Muscle of leg (tissue), 16 donors: ENCODE measurements at places on chromosomes 3 and 15. TPM values are rescaled to one million over a fixed set of nuclear protein-coding genes. Genes with fewer than 3 reads are reported as not detected.

GRCh38 chr3:47065681-47066080 lies 86.2 kb downstream of the NBEAL2 start:
- DNase-seq = no peak
- H3K27me3 ChIP-seq = no peaks in the 10 kb centered on the region
- H3K27ac ChIP-seq = no peak overlapping the region
- peaks cover 16% of the 10 kb centered on the region for H3K36me3 ChIP-seq
- no peak overlapping the region for H3K4me3 ChIP-seq

DNA sequence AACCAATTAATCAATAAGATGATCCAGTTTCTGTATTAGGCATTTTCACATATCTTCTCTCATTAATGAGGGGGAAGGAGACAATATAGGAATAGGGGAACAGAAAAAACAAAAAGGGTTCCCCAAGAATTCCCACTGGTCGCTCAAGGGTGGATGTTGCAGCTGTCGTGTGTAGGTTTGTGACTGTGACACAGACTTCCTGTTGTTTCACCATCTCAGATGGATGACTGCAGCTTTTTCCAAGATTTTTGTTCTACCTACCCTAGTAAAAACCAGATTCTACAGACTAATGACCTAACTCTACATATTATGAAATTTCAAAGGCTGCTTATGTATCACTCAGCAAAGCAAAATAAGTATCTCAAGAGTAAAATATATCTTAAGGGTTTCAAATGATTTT lies 73.7 kb upstream of the MB21D2 start:
- no peaks in the 10 kb centered on the region for H3K36me3 ChIP-seq
- no peak for DNase-seq
- no peak overlapping the region for H3K27ac ChIP-seq
- no peak overlapping the region for H3K4me3 ChIP-seq
- no peaks in the 10 kb centered on the region for H3K27me3 ChIP-seq
- no peaks in the 10 kb centered on the region for H3K4me1 ChIP-seq

GRCh38 chr3:192918275-192918588 lies 576 bp upstream of the MB21D2 start:
- peak overlapping the region; percentile 92 for H3K27ac ChIP-seq
- DNase-seq = no peak
- peaks cover 21% of the 10 kb centered on the region for H3K4me1 ChIP-seq
- peaks cover 11% of the 10 kb centered on the region for H3K27me3 ChIP-seq
- H3K4me3 ChIP-seq = peak overlapping the region; percentile 87
- no peaks in the 10 kb centered on the region for H3K36me3 ChIP-seq

DNA sequence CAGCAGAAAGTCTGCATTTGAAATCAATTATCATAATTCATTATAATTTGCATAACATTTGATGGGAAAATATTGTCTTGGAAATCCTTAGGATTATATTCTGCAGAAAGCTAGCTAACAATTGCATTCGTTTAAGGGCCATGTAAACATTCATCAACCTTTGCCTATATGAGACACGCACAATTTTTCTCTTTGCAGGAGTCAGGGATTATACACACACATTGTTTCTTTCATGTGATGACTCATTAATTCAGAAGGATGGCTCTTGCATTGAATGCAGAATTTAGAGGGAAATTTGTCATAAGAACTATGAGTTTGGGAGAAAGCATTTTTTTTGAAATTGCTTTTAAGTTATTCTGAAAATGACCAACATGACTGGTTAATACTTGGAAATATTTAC lies 844.7 kb downstream of the DIPK2A start:
- DNase-seq = no peak
- H3K27ac ChIP-seq = no peak overlapping the region
- H3K27me3 ChIP-seq = no peaks in the 10 kb centered on the region
- H3K4me1 ChIP-seq = no peaks in the 10 kb centered on the region
- no peaks in the 10 kb centered on the region for H3K36me3 ChIP-seq

- no peak for DNase-seq
- H3K27me3 ChIP-seq = peaks cover 24% of the 10 kb centered on the region
- H3K27ac ChIP-seq = peak overlapping the region; percentile 71
- H3K36me3 ChIP-seq = no peaks in the 10 kb centered on the region
These were observed 28.5 kb downstream of the SLC6A6 start for GRCh38 chr3:14430706-14431451.

- no peaks in the 10 kb centered on the region for H3K27me3 ChIP-seq
- H3K4me1 ChIP-seq = no peaks in the 10 kb centered on the region
- no peaks in the 10 kb centered on the region for H3K36me3 ChIP-seq
- DNase-seq = no peak
These were observed 455 bp upstream of the TRPM1 start for GRCh38 chr15:31102039-31102321.

- no peaks in the 10 kb centered on the region for H3K36me3 ChIP-seq
- H3K27me3 ChIP-seq = no peaks in the 10 kb centered on the region
- DNase-seq = peak; percentile 29
- peaks cover 23% of the 10 kb centered on the region for H3K4me1 ChIP-seq
- H3K27ac ChIP-seq = no peak overlapping the region
These were observed 9.5 kb downstream of the CA12 start for GRCh38 chr15:63372018-63372705.

DNA sequence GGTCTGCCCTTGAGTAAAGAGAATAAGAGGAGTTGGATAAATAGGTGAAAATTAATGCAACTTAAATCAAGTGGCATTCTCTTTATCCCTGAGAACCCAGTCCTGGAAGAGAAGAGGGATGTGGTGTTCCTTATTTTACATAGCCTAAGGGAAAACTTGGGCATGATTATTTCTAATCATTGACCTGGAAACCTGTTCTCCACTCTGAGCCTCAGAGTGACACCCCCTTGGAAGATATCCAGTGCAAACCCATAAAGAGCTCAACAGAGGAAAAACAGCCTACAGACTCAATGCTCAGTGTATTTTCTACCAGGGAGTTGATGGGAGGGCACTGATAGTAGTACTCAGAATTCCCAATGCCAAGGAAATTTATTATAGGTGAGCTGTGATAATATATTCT lies 22.0 kb downstream of the SLC15A2 start:
- H3K4me3 ChIP-seq = no peak overlapping the region
- no peaks in the 10 kb centered on the region for H3K4me1 ChIP-seq
- DNase-seq = no peak
- no peaks in the 10 kb centered on the region for H3K36me3 ChIP-seq

- H3K4me1 ChIP-seq = no peaks in the 10 kb centered on the region
- H3K27me3 ChIP-seq = no peaks in the 10 kb centered on the region
- no peak overlapping the region for H3K27ac ChIP-seq
- H3K4me3 ChIP-seq = no peak overlapping the region
- H3K36me3 ChIP-seq = no peaks in the 10 kb centered on the region
These were observed 121.3 kb upstream of the MNS1 start for GRCh38 chr15:56586206-56586605.

DNA sequence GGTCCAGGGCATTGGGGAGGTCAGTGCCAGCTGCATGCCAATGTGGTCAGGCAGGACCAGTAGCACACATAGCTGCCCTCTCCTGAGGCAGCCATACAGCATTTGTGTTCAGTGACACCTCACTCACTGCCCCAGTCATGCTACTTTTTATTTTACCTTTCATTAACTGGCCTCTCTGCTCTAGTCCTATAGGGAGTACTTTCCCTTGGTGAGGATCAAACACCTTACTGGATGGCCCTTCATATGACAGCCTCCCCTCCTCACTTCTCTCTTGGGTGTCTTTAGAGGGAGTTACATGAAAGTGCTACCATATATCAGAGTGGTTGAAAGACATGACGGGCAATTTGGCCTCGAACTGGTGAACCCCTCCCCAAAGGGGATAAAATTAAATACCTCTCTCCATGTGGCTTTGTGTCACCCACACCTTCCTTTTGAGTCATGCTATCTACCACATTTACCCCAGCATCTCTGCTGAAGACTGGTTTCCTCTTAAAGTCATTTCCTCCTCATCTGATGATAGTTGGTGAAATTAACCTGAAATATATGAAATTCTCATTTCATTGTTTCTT lies 17.6 kb downstream of the RLBP1 start:
- H3K27me3 ChIP-seq = no peaks in the 10 kb centered on the region
- H3K4me1 ChIP-seq = peaks cover 18% of the 10 kb centered on the region
- no peak overlapping the region for H3K27ac ChIP-seq

DNA sequence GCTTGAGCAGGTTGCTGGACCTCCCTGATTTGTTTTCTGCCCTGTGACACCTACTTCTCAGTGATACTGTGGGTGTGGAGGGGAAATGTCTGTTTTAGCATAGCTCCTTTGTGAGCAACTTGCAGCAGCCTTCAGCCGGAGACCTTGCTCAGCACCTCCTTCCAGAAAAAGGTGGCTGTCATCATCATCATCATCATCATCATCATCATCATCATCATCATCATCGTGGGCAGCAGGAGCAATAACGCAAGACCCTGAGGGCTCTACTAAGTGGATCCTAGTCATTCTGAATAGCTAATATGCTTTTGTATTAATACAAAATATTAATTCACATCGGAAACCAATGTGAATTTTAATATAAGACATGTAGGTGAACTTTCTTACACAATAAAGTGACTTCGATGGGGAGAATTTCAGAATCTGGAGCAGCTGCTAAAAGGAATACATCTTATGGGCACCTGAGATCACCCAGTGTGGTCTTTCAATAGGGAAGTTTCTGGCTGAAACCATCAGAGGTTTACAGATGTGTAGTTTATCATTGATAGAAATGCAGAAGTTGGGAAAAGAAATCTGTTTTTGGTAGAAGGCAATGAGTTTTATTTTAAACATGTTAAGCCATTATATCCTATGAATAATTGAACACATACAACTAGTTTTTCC lies 8.6 kb downstream of the GABRR3 start:
- H3K4me1 ChIP-seq = no peaks in the 10 kb centered on the region
- DNase-seq = no peak
- H3K36me3 ChIP-seq = no peaks in the 10 kb centered on the region
- H3K27me3 ChIP-seq = no peaks in the 10 kb centered on the region

GRCh38 chr3:126153695-126154360 lies 26.6 kb downstream of the ALDH1L1 start:
- H3K4me1 ChIP-seq = peaks cover 2% of the 10 kb centered on the region
- DNase-seq = no peak

GRCh38 chr15:77266708-77267386 lies 153.1 kb downstream of the PEAK1 start:
- H3K36me3 ChIP-seq = peaks cover 7% of the 10 kb centered on the region
- no peak overlapping the region for H3K27ac ChIP-seq
- H3K4me1 ChIP-seq = no peaks in the 10 kb centered on the region
- no peak overlapping the region for H3K4me3 ChIP-seq
- no peak for DNase-seq

DNA sequence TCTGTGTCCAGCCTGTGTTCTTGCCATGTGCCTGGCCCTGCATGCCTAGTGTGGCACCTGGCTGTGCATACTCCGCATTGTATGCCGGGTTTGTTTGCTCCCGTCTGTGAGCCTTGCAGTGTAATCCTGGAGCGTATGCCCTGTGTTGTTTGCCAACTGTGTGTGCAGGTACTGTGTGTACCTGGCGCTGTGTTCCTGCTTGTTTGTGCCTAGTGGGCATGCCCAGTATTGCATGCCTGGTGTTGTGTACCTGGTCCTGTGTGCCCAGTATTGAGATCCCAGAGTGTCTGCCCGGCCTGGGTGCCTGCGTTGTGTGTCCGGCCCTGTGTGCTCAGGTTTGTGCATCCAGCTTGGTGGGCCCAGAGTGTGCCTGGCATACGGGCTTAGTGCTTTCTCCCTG lies 54.5 kb upstream of the CHRNA7 start:
- H3K36me3 ChIP-seq = no peaks in the 10 kb centered on the region
- no peak overlapping the region for H3K4me3 ChIP-seq
- H3K27ac ChIP-seq = no peak overlapping the region

DNA sequence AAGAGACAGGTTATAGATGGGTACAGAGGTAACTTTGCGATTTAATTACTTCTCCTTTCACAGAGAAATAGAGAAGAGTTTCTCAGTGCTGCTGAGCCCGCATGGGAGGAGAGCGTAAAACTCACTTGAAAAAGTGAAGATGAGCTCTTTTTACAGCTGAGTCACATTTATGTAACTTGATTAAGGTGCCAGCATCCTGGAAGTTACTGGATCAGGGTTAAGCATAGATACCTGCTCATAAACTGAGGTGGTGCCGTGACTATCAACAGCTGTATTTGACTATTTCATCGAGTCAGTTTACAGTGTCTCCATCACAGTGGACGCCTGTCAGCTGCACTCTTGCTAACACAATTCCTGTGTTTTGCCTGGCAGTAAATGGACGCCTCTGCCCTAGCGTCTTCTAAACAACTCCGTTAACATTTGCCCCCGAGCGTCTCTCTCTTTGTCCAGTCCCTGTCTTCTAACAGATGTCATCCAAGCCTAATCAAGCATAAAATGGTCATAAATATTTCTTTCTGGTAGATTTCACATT lies 414.6 kb downstream of the FOXP1 start:
- no peak overlapping the region for H3K4me3 ChIP-seq
- no peaks in the 10 kb centered on the region for H3K27me3 ChIP-seq
- peak; percentile 60 for DNase-seq
- peak overlapping the region; percentile 76 for H3K27ac ChIP-seq

Gene ARL8B
- total RNA-seq = 26.7 TPM

Gene TICRR
- total RNA-seq = 2.2 TPM

Gene ELL3
- 2.3 TPM for total RNA-seq

Gene ZNF660
- 6.2 TPM for total RNA-seq

Gene PRSS50
- 0.09 TPM for total RNA-seq

Gene LRRIQ4
- total RNA-seq = 0.09 TPM
